NCI-H187 (cell line): ENCODE measurements at places on chromosomes 4 and X.

DNA sequence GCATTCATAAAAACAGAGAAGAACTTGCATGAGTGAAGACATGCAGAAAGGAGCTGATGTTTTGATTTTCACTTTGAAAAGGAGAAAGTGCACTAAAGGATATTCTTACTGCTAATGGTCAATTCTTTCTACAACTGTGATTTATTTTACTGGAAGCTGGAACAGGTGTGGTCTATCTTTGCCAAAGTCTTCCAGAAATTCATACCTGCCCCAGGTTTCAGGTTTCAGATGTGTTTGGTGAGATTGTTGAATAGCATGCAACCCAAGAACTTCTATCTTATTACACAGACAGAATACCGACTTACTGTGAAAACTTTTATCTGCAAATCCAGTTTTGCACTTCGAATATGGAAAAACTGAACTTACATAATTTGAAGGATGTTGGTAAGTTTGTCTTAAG, 388.3 kb downstream of the PDGFC start:
- no peak for DNase-seq

GRCh38 chr4:6873792-6874461, 35.7 kb upstream of the TBC1D14 start:
- peak; percentile 12 for DNase-seq

GRCh38 chr4:104248726-104249125, 246.0 kb downstream of the CXXC4 start:
- no peak for DNase-seq

GRCh38 chrX:13699183-13699826, 10.4 kb downstream of the RAB9A start:
- DNase-seq = no peak

GRCh38 chr4:159229164-159229563, 126.3 kb downstream of the RAPGEF2 start:
- no peak for DNase-seq

GRCh38 chr4:107276052-107276451, 239.9 kb upstream of the DKK2 start:
- no peak for DNase-seq

- no peak for DNase-seq
Observed at GRCh38 chr4:154044108-154044531, 255.2 kb upstream of the SFRP2 start.

- no peak for DNase-seq
Observed at GRCh38 chrX:133794126-133794525, 191.3 kb downstream of the GPC3 start.

DNA sequence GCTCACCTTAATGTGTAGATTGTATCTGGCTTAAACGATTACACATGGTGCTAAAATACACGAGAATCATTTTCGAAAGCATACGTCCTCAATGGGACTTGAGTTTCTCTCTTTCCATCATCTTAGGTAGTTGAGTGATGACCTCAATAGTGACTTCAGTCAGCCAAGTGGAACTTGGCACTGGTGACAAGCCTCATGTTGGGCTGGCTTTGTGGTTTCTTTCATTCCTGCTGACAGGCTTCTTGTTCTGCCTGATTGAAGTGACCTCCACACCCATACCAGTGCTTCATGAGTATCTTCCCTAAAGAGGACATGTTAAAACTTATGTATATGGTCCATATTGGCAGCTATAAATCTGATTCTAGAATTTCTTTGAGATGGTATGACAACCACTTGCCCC, 159.1 kb upstream of the WDR1 start:
- DNase-seq = peak; percentile 25

DNA sequence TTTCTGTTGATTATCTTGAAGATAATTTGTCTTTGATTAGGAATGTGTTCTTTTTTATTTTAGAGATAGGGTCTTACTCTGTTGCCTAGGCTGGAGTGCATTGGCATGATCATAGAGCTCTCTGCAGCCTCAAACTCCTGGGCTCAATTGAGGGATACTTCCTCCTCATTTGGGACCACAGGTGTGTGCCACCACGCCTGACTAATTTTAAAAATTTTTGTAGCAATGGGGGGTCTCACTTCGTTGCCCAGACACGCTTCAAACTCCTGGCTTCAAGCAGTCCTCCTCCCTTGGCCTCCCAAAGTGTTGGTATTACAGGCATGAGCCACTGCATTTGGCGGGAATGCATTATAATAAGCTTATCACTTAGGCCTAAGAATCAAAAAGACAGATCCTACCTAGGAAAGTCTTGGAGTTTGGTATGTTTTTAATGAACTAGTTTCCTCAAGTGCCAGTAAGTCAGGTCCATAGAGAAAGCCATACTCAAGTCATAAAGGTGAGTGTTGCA, 21.7 kb downstream of the BMP2K start:
- no peak for DNase-seq

DNA sequence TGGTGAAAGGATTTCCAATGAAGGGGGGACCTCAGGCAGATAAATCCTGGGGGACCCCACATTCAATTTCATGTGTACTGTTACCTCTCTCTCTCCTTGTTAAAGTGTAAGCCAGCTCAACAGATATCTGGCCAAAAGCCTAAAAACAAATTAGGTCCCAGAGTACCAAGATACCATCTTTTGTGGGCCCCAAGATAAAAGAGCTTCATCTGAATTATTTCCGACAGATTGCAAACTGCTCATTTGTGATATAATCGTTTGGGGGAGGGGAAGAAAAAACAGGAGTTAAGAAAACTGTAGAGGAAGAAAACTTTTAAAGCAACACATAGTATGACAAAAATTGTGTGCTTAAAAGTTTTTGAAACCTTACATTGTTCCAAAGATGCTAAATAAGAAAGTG, 33.6 kb downstream of the GRIA3 start:
- no peak for DNase-seq

DNA sequence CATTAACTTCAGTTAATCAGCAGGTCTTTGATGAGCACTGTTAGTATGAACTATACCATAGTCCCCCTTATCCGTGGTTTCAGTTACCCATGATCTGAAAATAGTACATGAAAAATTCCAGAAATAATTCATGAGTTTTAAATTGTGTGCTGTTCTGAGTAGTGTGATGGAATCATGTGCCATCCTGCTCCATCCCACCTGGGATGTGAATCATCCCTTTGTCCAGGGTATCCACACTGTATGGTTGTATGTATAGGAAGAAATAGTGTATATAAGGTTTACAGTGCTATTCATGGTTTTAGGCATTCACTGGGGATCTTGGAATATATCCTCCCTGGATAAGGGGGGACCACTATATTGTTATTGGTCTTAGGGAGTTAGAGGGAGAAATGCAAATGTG, 24.5 kb downstream of the ARHGAP10 start:
- no peak for DNase-seq

DNA sequence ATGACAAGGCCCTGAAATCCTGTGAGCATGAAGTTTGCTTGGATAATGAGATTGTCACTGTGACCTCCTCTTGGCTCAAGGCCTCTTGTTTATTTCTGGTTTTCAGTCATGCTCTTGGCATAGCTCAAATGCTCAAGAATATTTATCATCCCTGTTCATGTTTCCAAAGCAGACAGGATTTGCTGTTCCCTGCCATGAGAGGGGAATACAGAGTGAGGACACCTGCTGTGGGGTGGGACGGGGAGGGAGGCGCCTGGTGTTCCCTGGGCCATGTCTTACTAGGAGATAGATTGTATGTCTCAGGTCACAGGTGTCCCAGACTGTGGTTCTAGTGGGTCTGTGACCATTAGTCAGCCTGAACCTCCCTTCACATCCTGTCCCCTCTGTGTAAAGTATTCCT, 34.9 kb upstream of the SH3RF1 start:
- DNase-seq = no peak

DNA sequence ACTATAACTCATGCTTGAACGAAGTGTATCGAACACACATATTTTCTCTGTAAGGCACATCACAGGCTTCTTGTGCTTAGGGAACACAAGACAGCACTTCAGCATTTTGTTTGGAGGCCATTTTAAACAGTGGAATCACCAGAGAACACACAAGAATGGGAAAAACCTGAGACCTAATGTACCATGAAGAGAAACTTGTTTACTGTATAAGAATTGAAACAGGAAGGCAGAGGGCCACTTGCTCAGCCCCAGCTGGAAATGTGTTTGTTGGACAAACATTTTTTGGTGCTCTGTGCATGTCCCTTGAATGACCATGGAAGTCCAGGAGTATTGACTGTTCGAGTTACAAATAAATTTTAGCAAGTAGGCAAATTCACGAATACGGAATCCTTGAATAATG, 47.5 kb downstream of the RAPGEF2 start:
- no peak for DNase-seq

DNA sequence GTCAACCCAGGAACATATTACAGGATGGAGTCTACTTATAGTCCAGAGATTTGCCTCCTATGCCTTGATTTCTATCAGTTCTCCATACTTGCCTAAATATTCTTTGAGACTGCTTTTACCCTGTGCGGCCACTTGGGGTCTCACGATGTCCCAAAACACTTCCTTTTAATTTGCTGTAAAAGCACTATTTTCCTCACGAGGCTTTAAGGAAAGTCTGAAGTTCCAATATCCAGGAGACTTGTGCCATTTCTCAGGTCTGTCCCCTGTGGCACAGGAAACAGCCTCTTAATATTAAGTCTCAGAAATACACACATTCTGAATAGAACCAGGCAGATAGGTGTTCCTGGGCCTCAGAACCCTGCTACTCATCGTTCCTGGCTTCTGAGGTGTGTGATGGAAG, 142.9 kb downstream of the TMEM164 start:
- no peak for DNase-seq

DNA sequence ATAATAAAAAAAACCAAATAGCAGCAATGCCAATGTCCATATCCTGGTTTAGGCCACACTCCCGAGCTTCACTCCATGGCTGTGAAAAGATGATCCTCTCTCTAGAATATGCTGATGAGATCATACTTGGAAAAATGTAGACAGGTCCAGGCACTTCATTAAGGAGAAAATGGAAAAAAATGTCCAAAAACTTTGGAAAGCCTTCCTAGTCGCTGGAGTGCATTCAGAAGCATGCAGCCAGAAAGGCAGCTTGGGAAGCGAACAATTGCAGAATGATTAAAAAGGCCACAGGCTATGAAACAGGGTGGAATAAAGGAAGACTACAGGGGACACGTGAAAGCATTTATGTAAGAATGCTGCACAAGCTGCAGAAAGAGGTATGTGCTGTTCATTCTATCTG, 165.6 kb upstream of the HCCS start:
- DNase-seq = no peak

DNA sequence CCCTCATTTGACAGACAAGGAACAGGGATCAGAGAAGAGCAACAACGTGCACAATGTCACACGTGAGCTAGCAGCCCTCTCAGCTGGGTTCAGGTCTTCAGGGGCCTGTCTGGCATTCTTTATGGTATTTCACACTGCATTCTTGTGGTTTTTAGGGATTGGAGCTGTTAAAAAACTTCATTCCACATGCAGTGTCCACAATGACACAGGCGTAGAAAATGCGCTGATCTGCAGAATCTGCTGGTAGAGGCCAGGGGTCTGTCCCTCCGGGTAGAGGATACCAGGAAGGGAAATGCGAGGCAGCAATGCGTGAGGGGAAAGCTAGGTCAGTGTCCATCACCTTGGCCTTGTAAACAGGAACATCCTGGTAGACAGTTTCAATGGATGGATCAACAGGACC, 36.6 kb downstream of the MAP7D3 start:
- no peak for DNase-seq

DNA sequence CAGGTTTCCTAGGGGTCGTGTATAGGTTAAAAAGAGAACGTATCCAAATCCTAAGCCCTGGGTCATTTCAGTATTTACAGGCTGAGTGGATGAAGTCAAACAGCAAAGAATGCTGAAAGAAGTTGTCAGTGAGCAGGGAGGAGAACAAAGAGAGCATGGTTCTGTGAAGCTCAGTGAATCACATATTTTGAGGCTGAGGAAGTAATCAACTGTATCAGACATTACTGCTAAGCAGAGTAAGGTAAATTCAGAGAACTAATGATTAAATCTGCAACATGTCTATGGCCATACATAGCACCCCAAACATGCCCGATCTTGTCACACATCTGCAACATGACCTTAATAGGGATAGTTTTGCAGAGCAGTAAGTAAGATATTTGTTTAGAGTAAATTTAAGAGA, 1130.3 kb downstream of the RAPGEF2 start:
- DNase-seq = no peak

- peak; percentile 97 for DNase-seq
Observed at GRCh38 chr4:35105486-35105885, 1138.8 kb downstream of the ARAP2 start.

GRCh38 chrX:79570524-79571240, 203.5 kb upstream of the ITM2A start:
- DNase-seq = no peak

GRCh38 chr4:87180767-87181166, 39.7 kb downstream of the KLHL8 start:
- DNase-seq = no peak

GRCh38 chr4:71832049-71832448, 48.2 kb upstream of the GC start:
- DNase-seq = no peak

- DNase-seq = no peak
Observed at GRCh38 chr4:154502111-154502510, 10.5 kb upstream of the DCHS2 start.

DNA sequence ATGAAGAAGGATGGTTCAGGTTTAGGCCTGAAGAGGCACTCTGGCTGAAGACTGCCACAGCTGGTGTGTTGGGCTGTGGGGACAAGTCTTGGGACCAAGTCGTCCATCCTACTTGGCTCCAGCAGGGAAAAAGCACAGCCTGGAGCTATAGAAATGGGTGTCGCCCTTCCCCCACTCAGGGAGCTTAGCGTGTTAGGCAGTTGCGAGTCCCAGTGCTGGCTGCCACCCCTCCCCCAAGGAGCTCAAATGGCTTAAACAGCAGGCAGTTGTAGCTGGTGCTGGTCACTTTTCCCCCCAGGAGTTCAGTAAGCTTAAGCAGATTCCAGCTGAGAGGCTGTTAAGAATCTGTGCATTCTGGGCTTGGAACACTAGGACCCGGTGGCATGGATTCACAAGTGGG, 319.5 kb upstream of the POF1B start:
- DNase-seq = no peak

- no peak for DNase-seq
Observed at GRCh38 chr4:54402880-54403480, 173.9 kb downstream of the PDGFRA start.

- no peak for DNase-seq
Observed at GRCh38 chr4:27594922-27595321, 734.3 kb downstream of the STIM2 start.

DNA sequence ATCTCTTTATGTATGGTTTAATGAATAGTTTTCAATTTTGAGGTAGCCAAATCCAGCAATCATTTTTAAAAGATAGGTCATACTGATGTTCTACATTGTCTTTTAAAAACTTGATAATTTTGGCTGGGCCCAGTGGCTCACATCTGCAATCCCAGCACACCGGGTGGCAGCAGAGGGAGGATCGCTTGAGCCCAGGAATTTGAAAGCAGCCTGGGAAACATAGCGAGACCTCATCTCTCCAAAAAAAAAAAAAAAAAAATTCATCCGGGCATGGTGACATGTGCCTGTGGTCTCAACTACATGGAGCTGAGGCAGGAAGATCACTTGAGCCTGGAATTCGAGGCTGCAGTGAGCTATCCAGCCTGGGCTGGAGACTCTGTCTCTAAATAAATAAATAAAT, 419.8 kb downstream of the GALNTL6 start:
- DNase-seq = no peak
